ENCODE measurements at places on chromosomes 6 and 20. TPM values are rescaled to one million over a fixed set of nuclear protein-coding genes. Genes with fewer than 3 reads are reported as not detected.

DNA sequence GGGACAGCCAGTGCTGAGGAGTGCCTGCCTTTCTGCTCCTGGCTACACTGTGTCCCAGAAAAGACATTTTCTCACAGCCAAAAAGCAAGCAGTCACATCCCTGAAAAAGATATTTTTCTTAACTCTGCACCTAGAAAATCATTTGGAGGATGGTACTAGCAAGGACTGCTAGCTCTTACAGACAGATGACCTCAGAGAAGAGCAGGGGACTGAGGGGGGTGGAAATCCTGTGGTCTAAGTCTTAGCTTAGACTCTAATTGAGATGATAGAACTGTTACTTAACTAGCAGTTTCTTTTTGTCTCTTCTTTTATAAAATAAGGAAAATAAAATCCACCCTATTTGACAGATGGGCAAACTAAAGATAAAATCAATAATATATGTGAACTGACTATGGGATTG, 152.8 kb downstream of the TMEM200A start:
- no peak overlapping the region for H3K4me3 ChIP-seq
- no peak for DNase-seq
- H3K4me1 ChIP-seq = peaks cover 43% of the 10 kb centered on the region

DNA sequence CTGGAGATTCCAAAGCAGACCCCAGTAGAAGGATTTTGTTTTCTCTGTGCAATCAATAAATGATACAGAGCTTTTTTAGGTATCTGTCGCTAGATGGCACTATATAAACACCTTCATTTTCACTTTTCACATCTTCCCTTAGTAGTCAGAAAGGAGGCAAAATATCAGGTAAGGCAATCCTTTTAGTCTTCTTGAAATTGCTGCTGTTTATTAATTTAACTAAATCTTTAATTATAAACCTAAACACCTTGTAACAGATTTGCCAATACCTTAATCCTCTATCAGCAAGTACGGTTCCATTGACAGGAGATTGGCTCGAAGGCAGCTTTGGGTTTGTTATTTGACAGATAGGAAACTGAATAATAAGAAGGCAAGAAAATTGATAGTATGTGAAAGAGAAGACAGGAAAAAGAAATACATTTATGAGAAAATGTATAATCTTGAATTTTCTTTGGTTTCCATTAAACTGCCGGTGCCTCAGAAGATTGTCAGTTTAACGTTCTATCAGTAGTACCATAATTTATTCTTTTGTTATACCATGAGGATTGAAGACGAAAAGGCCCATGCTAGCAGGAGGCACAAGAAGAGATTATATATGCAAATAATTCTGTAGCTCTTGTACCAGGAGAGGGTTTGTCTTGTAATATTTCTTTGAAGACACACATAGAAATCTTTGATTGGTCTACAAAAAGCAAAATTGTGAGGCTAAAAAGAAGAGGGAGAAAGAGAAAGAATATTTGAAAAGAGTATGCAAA, 23.5 kb upstream of the IBTK start:
- H3K36me3 ChIP-seq = no peaks in the 10 kb centered on the region
- H3K4me3 ChIP-seq = no peak overlapping the region
- H3K27ac ChIP-seq = no peak overlapping the region
- no peak for DNase-seq
- H3K4me1 ChIP-seq = no peaks in the 10 kb centered on the region

DNA sequence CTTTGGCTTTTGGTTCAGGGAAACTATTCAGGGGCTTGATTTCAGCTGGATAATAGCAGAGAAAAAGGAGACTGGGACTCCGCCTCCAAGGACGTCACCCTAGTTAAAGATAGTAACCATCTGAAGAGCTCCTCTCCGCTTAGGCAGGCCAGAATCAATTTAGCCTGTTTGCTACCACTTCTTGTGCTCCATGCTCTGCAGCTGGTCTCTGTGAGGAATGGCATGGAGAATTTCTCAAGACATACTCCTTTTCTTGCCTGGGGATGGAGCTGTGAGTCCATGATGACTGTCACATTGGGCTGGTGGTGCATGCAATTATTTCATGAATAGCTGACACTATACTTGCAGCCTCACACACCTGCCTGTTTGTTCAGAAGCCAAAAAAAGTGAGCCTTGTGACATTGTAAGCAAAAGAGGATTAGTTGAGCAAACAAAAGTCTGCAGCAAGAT, 61.4 kb downstream of the TXLNB start:
- H3K4me3 ChIP-seq = no peak overlapping the region
- no peak for DNase-seq
- no peaks in the 10 kb centered on the region for H3K27me3 ChIP-seq
- H3K27ac ChIP-seq = no peak overlapping the region
- no peaks in the 10 kb centered on the region for H3K4me1 ChIP-seq
- H3K36me3 ChIP-seq = peaks cover 6% of the 10 kb centered on the region

DNA sequence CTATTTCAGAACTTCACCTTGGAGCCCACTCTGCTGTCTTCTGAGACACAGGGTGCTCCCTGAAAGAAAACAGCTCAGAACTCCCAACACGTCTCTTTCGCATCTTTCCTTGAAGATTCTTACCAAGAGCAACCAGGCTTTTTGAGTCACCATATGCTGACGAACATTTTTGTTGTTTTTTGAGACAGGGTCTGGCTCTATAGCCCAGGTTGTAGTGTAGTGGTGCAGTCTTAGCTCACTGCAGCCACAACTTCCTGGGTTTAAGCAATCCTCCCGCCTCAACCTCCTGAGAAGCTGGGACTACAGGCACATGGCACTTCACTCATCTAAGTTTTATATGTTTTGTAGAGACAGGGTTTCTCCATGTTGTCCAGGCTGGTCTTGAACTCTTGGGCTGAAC, 68.5 kb downstream of the TRMT11 start:
- H3K4me3 ChIP-seq = no peak overlapping the region
- no peak for DNase-seq
- H3K27me3 ChIP-seq = no peaks in the 10 kb centered on the region
- H3K27ac ChIP-seq = no peak overlapping the region

PPP1R16B gene
- 119 TPM for total RNA-seq

DSTN gene
- 59.1 TPM for total RNA-seq

GSTA1 gene
- not detected for total RNA-seq

GRCh38 chr6:49713346-49713745, at the start of gene CRISP2:
Gene CRISP2 (minus strand): TSS chr6:49713543. CDS start chr6:49709196, 4,347 bp downstream.
- H3K36me3 ChIP-seq = no peaks in the 10 kb centered on the region
- H3K4me3 ChIP-seq = no peak within 1 kb of the TSS
- peak; percentile 49 for DNase-seq

- H3K27ac ChIP-seq = no peak overlapping the region
- H3K36me3 ChIP-seq = no peaks in the 10 kb centered on the region
- DNase-seq = no peak
- peaks cover 6% of the 10 kb centered on the region for H3K4me1 ChIP-seq
- no peak overlapping the region for H3K4me3 ChIP-seq
- peaks cover 6% of the 10 kb centered on the region for H3K27me3 ChIP-seq
These were observed 57.2 kb downstream of the RIPOR3 start for GRCh38 chr20:50634191-50634590.

GRCh38 chr6:14192216-14192788, 74.7 kb downstream of the CD83 start:
- H3K27me3 ChIP-seq = peaks cover 16% of the 10 kb centered on the region
- no peak overlapping the region for H3K27ac ChIP-seq
- no peak for DNase-seq
- peaks cover 4% of the 10 kb centered on the region for H3K4me1 ChIP-seq
- H3K4me3 ChIP-seq = no peak overlapping the region

GRCh38 chr6:78599526-78599925, 267.8 kb upstream of the IRAK1BP1 start:
- no peak for DNase-seq
- H3K4me3 ChIP-seq = no peak overlapping the region
- H3K27ac ChIP-seq = no peak overlapping the region
- no peaks in the 10 kb centered on the region for H3K27me3 ChIP-seq

GRCh38 chr20:24469894-24470745, 691 bp downstream of the SYNDIG1 start:
- peaks cover 34% of the 10 kb centered on the region for H3K27me3 ChIP-seq
- H3K4me1 ChIP-seq = no peaks in the 10 kb centered on the region
- H3K36me3 ChIP-seq = no peaks in the 10 kb centered on the region
- no peak for DNase-seq

OR2B6 gene
- total RNA-seq = not detected

GRCh38 chr20:53021934-53022333, 49.8 kb downstream of the TSHZ2 start:
- no peaks in the 10 kb centered on the region for H3K4me1 ChIP-seq
- H3K4me3 ChIP-seq = no peak overlapping the region
- H3K36me3 ChIP-seq = no peaks in the 10 kb centered on the region
- peaks cover 14% of the 10 kb centered on the region for H3K27me3 ChIP-seq

DNA sequence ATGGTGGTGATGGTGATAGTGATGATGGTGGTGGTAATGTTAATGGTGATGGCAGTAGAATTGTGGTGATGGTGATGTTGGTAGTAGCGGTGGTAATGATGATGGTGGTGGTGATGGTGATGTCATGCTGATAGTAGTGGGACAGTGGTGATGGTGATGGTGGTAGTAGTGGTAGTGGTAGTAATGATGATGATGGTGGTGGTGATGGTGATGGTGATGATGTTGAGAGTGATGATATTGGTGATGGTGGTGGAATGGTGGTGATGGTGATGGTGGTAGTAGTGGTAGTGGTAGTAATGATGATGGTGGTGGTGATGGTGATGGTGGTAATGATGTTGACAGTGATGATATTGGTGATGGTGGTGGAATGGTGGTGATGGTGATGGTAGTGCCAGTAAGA, 128.8 kb downstream of the LPA start:
- DNase-seq = no peak

DNA sequence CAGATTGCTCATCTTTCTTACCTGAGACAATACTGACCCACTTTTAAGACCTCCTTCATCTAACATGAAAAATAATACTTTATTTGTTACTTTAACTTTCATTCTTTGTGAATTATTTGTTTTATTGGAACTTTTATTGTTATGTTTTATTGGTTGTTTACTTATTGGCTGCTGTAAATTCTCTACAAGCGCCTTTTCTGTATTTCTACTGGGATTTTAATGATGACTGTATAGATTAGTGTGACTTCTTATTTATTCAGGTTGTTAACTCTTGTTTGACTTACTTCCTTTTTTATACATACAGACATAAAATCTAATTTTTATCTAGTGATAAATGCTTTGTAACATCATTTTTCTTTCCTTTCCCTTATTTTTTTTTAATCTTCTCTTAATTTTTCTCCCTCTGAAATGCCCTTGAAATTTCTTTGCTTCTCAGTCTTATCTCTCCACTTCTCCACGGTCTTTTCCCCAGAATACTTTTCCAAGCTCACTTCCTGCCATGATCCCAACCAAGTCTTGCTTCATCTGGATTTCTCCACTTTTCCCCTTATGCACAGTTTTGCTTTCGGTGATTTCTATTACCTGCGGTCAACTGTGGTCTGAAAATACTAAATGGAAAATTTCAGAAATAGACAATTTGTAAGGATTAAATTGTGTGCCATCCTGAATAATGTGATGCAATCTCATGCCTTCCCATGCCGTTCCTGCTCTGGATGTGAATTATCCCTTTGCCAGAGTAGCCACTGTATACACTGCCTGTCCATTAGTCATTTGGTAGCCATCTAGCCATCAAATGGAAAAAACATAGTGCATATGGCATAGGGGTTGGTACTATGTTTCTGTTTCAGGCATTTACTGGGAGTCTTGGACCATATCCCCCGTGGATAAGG, 265.9 kb downstream of the PRL start:
- no peaks in the 10 kb centered on the region for H3K36me3 ChIP-seq
- peaks cover 2% of the 10 kb centered on the region for H3K4me1 ChIP-seq
- H3K27me3 ChIP-seq = no peaks in the 10 kb centered on the region
- H3K4me3 ChIP-seq = no peak overlapping the region
- no peak overlapping the region for H3K27ac ChIP-seq
